ENCODE measurements at places on chromosomes 4 and X.

- no peak for DNase-seq
These were observed 31.7 kb downstream of the CCNG2 start for GRCh38 chr4:77188498-77189220.

DNA sequence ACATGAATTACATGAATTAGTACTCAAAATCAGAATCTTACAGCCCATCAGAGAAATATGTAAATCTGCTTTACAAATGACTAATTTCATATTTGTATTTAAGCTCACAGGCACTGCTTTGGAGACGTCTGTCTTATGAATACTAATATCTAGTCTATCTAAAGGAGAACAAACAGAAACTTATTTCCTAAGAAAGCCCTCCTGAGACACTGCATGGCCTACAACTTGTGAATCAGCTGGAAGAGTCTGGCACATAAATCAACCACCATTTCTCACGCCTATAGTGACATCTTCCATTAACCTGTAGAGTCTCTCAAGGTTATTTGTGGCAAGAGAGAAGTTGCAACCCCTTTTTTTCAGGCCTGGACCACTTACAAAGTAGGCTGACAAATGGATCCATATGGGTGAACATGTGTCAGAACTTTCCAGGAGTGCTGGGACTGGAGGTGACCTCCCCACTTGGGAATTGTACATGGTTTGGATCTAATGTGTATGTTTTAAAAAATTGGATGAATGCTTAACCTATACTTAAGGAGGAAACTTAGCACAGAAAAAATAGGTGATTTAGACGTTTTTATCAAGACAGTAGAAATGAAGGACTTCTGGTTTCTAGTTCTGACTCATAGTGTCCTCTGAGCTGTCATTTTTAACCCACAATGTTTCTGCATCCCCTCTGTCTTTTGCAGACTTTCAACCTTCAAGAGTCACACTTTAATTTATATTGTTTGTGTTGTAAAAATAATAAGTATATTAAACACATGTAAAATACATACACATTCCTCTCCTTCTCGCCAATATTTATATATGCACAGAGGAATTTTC lies 83.2 kb upstream of the ARHGAP24 start:
- DNase-seq, result no peak

GRCh38 chrX:103338663-103339062 lies 8.6 kb downstream of the TCEAL7 start:
- no peak for DNase-seq

- no peak for DNase-seq
These were observed 19.0 kb downstream of the ATP8A1 start for GRCh38 chr4:42637867-42638266.

GRCh38 chr4:4406455-4407298 lies 19.8 kb downstream of the NSG1 start:
- DNase-seq, result no peak

DNA sequence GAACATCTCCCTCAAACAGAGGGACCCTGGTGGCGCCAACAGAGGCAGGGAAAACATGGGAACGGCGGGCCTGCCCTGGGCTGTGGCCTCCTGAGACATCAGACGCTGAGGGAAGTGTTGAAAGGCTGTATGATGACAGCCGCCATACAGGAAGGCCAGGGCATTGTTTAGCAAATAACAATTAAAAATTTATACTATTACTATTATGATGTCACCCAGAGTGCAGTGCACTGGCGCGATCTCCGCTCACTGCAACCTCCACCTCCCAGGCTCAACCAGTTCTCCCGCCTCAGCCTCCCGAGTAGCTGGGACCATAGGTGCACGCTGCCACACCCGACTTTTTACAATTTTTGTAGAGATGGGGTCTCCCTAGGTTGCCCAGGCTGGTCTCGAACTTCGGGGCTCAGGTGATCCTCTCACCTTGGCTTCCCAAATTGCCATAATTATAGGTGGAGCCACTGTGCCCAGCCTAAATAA lies 54.6 kb downstream of the CPZ start:
- DNase-seq, result peak; percentile 26

DNA sequence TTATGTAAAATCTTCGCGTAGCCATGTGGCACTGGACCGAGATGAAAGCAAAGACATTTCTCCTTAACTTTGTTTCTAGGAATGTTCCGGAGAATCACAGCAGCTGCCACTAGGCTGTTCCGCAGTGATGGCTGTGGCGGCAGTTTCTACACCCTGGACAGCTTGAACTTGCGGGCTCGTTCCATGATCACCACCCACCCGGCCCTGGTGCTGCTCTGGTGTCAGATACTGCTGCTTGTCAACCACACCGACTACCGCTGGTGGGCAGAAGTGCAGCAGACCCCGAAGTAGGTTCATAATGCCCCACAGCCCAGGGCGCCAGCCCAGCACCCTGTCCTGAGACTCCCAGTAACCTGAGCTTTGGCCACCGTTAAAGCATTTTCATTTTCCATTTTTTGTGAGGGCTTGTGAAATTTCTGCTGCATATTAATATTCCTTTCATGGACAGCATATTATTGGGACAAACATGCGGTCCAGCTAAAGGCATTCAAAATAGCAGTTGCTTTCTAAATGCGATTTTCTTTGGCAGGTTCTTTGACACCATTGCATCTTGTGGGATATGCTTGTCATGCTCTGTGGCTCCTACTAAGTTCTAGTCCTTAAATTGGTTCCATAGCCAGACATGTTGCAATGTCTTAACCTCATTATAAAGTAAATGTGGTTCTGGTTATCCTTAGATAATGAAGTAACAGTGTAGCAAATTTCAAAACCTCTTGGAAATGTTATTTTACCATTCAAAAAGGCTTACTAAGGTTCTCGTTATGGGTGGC lies 49.1 kb upstream of the MSANTD1 start:
- DNase-seq, result no peak

- no peak for DNase-seq
These were observed 60.4 kb downstream of the SHROOM2 start for GRCh38 chrX:9846631-9847030.

- DNase-seq, result no peak
These were observed 57.2 kb upstream of the MTMR1 start for GRCh38 chrX:150635952-150636351.

DNA sequence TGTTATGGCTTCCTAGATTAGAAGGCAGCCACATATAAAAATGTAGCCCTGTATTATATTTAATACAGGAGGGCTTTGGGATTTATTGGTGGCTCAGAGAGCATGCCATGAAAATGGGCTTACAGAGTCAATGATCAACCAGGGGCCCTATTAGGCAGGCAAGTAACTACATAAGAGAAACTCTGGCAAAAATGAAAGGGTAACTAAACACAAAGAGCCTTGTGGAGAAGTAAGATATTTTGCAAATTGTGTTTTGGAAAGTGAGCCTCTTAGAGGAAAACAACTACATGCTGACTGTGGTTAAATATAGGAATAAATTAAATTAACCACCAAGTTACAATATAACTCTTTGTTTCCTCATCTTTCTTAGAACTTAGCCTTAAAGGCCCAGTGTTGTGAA lies 5.5 kb downstream of the SAT1 start:
- DNase-seq, result no peak

GRCh38 chrX:13307041-13307440 lies 12.8 kb downstream of the ATXN3L start:
- DNase-seq, result no peak

- peak; percentile 86 for DNase-seq
These were observed 4.9 kb upstream of the ARAF start for GRCh38 chrX:47556045-47556623.

DNA sequence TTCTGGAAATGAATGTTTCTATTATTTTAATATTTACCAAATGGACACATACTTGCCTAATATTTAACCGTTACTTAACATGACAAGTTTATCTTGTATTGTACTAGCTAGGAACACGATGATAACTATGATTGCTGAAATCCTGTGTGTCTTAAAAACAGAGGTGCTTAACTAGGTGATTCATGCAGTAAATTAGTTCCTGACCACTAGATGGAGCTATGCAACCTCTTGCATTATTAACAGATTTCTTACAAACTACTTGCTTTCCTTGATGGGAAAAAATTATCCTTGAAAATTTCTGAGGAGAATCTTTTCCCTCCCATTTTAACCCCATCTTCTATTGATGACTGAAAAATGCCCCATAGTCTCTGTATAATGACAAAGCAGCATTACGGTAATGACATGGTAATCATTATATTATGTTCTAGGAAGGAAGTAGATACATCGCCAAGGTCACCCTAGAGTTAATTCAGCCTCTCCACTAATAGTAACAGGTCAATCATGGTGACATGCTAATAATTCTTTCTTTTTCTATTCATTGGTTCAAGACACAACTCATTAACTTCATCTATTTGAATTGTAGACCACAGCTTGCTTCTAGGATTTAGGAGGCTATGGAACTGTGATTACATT lies 844.2 kb downstream of the RAPGEF2 start:
- DNase-seq, result no peak

DNA sequence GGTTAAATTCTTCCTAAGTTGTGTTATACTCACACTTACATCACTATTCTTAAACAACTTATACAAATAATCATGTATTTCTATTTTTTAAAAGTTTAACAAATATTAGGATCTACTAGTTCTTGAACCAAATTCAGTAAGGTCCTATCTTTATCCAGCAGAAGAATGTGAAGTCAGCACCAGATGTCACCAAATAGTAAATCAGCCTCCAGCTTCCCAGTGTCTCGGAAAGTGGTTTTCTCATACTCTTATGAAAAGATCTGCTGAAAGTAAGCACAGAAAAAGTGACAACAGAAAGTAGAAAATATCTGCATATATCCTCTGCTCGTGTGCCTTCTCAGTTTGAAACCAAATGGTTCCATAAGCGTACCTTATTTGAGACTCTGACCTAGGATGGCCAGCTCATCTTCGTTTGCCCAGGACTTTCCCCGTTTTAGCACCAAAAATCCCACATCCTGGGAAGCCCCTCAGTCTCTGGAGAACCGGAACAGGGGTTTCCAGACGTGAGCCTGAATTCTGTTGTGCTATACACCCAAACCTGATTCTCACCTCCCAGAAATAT lies 98.0 kb upstream of the DCLK2 start:
- no peak for DNase-seq

DNA sequence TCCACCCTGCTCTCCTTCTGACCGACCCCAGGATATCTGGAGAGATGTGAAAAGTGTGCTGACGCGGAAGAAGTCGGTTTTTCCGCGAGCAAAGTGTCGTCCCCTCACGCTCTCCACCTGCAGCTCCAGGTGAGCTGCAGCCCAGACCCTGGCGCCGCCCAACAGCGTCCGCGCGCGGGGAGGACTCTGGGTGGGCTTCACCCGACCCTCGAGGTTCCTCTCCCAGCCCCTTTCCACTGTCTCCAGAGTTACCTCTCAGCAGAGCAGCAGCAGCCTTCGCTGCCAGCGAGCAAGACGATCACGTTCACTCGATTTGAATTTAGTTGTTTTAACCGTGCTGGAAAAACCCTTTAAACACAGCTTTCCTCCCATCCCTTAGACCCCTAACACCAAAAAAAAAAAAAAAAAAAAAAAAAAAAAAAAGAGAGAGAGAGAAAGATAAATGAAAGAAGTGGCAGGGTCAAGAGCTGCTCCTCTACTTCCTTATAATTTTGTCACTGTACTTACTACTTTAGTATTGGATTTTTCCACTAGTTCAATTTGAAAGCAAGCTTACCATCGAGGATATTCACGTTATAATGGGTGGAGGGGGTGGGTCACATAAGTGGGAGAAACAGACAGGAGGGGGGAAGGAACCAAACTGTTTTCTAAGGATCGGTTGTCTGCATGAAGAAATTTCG lies 758 bp upstream of the NR3C2 start:
- DNase-seq, result peak; percentile 28

DNA sequence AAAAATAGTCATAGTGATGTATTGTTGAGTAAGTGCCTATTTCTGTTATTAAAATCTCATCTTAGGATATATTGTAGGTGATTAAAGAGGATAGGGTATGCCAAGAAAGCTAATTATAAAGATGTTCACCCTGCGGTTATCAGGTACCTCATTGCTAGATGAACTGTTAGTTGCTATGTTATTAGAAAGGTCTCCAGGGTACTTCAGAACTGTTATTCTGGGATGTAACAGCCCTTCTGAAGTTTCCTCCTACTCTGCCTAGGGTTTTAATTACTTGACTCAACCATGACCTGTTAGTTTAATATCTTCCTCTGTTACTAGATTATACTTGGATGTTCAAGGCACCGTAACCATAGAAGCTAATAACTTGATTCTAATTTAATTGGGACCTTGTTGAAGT lies 15.4 kb downstream of the TMPRSS11E start:
- DNase-seq, result no peak

DNA sequence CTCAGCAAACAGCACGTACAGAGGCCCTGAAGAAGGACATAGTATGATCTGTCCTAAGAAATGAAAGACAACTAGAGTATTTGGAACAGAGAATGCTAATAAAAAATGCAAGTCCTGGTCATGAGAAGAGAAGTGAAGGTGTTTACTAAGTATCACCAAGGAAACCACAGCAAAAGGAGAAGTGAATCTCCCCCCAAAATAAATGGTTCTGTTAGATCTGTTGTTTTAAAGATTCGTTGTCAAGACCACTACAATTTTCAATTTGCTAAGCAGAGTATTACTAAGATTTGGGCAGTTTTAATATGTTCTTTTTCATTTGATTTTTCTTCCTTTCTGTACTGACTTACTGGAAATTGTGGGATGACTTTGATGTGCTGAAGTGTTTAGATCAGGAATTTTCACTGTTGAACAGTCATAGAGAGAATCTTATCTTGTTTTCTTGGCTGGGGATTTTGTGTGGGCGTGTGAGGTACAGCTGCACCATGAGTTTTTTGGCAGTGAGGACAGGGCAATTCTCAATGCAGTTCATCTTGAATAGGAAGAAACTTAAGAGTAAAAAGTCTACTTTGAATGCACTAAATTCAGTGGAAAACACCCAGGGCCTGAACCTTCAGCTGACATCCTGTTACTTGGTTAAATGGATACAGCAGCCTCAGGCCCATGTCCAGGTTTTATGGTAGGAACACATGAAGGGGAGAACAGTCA lies 132.2 kb downstream of the STIM2 start:
- DNase-seq, result no peak

- no peak for DNase-seq
These were observed 736.7 kb upstream of the PITX2 start for GRCh38 chr4:111359602-111360001.

DNA sequence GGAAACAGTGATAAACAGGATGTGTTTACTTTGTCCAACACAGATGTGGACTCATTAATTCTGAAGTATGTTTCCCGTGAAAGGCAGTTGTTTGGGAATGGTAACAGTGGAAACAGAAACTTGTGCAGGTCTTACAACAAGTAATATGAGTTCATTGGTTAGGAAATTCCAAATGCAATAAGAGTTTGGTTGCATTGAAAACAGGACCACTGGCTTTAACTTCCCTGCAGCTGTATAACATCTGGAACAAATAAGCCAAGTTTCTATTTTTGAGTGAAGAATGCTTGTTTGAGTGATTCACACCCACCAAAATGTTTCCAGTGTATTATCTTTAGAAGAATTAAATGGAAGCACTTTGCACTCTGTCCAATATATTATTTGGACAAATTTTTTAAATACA lies 82.4 kb upstream of the BMP3 start:
- DNase-seq, result no peak

- DNase-seq, result no peak
These were observed 166.8 kb downstream of the SHROOM3 start for GRCh38 chr4:76601791-76602190.

- no peak for DNase-seq
These were observed 492.0 kb downstream of the PCDH11X start for GRCh38 chrX:92270936-92271855.

Data from Peyer's patch (tissue), 4 donors.